Uterine smooth muscle cell (primary cell): ENCODE measurements at places on chromosomes 7 and 10. TPM values are rescaled to one million over a fixed set of nuclear protein-coding genes. Genes with fewer than 3 reads are reported as not detected.

AKR1C4 gene
- total RNA-seq, result not detected in 2 replicates

ZNF394 gene
- total RNA-seq, result 21.5 and 26.0 TPM in 2 replicates

HYAL4 gene
- not detected in 2 replicates for total RNA-seq

ENTPD1 gene
- total RNA-seq, result under 0.01 TPM in 1 of 2 replicates, not detected in the other

CALU gene
- 1,088 and 1,188 TPM in 2 replicates for total RNA-seq

WDR86 gene
- total RNA-seq, result 0.22 TPM in 1 of 2 replicates, not detected in the other

TAS2R16 gene
- total RNA-seq, result not detected in 2 replicates

GRM3 gene
- not detected in 2 replicates for total RNA-seq

PKD2L1 gene
- total RNA-seq, result under 0.01 TPM in 1 of 2 replicates, not detected in the other

CLCN1 gene
- total RNA-seq, result not detected in 2 replicates

LIPN gene
- not detected in 2 replicates for total RNA-seq

PCDH15 gene
- total RNA-seq, result 0.11 and 0.12 TPM in 2 replicates

ACTL6B gene
- total RNA-seq, result not detected in 2 replicates

COL13A1 gene
- 31.8 and 35.9 TPM in 2 replicates for total RNA-seq

SLC16A9 gene
- total RNA-seq, result 1.1 and 1.2 TPM in 2 replicates

OR2A1 gene
- not detected in 2 replicates for total RNA-seq

NUPR2 gene
- total RNA-seq, result not detected in 2 replicates

MUC3A gene
- total RNA-seq, result under 0.01 TPM in 1 of 2 replicates, not detected in the other

LRIT1 gene
- not detected in 2 replicates for total RNA-seq

IL6 gene
- 0.55 and 2.9 TPM in 2 replicates for total RNA-seq

VPS41 gene
- 62.4 and 71.5 TPM in 2 replicates for total RNA-seq

CTNNA3 gene
- total RNA-seq, result not detected in 2 replicates

DIP2C gene
- 18.8 and 23.1 TPM in 2 replicates for total RNA-seq
